ENCODE measurements at places on chromosomes 16 and 17.

GRCh38 chr17:2594722-2595599 lies 1.5 kb downstream of the PAFAH1B1 start:
- no peak for DNase-seq

DNA sequence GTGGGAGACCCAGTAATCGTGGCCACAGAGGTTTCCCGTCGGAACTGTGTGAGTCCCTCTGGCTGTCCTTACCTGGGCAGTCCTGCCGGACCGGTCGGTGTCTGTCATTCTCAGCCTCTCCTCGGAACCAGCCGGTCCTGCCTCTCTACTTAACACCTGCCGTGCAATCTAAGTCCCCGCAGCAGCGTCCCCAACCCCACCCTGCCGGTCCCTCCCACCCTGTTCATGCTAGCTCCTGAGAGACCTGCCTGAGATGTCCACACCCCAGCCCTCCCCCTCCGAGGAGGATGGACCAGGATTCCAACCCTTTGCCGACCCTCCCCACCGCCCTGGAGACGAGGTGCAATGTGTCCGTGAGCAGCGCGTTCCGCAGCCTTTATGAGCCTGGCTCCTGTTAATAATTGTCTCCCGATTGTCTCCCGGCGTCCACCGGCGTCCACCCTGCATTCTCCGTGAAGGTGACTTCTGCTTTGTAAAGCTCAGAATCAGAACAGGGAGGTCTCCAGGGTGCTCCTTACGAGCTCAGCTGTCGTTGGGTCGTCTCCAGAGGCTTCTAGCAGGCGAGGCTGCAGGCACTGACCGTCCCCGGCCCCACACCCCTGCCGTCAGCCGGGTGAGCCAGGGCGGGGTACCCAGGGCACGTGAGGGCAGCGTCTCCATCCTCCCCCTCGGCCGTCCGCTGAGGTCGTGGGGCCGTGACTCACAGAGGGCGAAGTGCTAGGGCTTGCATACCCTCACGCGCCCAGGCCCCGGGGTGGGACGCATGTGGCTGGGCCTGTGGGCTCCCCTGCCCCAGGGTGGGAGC lies 10.1 kb downstream of the METRNL start:
- no peak for DNase-seq

DNA sequence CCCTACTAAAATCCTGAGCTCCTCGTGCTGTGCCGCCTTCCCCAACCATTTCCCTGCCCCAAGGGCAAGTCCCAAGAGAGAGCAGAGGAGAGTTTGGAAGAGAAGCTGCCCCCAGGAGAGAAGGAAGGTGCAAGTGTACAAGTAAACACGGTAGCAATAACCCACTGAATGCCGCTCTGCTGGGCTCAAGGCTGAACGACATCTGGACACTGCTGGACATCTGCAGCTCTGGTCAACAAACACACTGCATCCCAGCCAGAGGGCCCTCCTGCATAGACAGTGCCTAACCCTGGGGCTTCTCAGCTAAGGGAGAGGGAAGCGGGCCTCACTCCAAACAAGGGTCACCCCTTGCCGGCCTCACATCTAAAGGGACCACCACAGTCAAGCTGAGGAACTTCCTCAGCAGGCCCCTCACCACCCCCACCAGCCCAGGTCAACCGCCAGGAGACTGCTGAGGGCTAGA lies 12.7 kb downstream of the JUP start:
- DNase-seq, result no peak

GRCh38 chr16:86349338-86349900 lies 160.9 kb upstream of the FOXF1 start:
- no peak for DNase-seq

- DNase-seq, result no peak
Measured at GRCh38 chr16:78333808-78334207, 234.4 kb downstream of the WWOX start.

- DNase-seq, result no peak
Measured at GRCh38 chr17:73957564-73957963, 245.9 kb upstream of the RPL38 start.

DNA sequence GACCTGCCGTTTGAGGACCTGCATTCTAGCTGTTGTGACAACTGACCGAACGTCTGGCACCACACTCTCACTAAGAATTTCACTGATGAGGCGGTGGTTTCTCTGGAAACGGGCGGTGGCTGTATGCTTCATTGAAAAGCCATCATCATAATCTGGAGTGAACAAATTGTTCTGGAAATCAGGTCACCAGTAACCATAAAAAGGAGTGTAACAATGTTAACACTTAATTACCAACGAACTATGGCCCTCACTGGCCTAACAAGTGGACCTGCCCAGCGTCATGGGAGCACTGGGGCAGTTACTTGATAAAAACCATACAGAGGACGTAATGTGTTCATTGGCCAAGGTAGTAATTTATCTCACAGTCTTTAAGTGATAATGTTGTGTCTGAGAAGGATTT lies 15.4 kb downstream of the SMARCE1 start:
- no peak for DNase-seq

- DNase-seq, result no peak
Measured at GRCh38 chr17:42291129-42291528, 2.8 kb downstream of the STAT5A start.

DNA sequence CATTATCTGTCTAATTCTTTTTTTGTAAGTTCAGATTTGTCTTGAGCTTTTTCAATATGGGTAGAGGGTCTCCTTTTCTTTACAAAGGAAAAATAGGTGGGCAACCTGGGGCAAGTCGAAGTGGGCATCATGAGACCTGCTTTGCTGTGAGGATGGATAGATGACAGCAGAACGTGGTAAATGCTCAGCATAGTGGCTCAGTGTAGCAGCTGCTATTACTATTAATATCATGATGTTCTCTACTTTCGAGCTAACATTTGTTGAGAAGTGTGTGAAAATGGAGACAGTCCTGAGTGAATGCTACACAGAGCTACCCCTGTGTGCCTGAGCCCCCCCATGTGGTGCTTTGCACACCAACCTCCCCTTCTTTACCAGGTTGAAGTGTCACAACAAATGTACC lies 39.0 kb upstream of the LGALS9 start:
- DNase-seq, result no peak

- DNase-seq, result no peak
Measured at GRCh38 chr16:71896764-71897368, 1.5 kb downstream of the IST1 start.

DNA sequence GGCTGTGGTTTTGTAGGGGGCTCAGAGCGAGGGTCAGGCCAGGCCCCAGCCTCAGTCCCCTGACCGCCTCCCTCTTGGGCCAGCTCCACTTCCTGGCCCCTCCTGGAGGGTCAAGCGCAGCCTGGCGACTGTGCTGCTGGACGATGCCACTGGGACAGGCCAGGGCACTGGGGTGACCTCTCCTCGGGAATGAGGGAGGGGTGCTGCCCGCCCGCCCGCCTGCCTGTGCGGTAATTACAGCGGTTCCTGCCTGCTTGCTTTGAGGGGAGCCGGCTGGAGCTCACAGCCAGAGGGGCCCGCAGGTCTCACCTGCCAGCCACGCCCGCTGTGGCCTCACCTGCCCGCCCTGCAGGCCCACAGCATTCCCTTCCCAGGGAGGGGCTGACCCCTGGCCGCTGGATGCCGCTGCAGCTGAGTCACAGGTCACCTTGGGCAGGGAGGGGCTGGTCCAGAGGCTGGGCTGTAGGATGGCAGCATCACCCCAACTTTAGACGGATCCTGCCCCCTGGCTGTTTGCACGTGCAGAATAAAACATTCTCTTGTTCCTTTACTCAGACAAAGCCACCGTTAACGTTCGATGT lies 76.7 kb upstream of the CBX4 start:
- no peak for DNase-seq

DNA sequence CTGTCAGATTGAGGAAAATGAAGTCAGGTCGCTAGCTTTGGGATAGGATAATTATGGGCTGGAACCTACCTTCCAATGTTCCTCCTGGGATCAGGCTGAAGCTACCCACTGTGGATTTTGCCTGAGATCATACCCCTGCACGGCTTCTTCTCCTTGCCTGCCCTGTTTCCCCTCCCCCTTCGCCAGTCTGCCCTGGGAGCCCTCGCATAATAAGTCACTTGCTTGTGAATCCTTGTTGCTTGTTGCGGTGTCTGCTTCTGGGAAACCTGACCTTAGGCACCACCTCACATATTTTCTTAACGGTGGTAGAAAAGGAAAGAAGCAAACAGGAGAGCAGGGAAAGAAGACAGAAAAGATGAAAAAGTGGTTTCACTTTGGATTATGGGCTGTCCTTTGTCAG lies 13.3 kb upstream of the PMP22 start:
- DNase-seq, result no peak

DNA sequence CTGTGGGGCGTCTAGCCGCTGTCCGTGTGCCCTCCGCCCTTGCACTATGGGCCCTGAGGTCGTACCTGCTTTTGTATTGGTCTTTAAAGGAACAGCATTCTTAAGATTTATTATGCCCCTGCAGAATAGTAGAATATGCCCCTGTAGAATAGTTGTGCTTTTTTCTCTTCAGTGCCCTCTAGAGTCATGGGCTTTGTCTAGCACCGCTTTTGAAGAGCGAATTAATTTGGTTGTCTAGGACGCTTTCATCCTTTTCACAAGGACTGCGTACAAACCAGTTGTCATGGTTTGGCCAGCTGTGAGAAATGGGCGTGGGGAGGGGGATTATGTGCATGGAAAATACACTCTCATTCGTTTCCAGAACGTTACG lies 621 bp downstream of the CEP95 start:
- DNase-seq, result no peak

- DNase-seq, result peak; percentile 83
Measured at GRCh38 chr16:72938795-72939164, 109.1 kb downstream of the ZFHX3 start.

DNA sequence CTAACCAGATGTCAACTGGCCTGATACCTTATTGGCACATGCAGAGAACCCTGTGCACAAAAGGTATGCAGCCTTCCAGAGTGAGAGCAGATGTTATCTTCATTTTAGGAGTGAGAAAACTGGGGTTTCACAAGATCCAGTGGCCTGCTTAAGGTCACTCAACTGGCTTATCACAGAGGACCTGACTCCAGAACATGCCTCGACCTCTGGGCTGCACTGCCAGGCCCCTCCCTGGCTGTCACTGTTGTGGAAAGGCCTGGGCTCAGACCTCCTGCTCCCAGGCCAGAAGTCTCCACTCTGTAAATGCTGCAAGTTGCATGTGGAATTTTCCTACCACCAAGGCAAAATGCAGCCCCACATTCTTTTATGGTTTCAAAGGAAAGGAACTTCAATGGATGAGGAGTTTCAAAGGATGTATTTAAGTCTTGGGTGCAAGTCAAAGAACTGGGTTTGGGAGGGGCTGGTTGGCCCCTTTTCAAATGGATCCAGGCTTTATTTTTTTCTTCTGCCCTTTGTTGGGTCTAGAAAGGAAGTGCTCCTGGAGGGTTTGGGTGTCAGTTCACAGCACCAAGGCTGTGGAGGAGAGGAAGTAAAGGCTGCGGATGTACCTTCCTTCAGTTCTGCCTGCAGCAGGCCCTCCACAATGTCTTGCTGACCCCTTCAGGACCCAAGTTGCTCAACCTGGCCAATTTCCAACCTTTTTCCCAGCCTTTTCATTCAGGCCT lies 30.4 kb upstream of the SMPD3 start:
- DNase-seq, result no peak
